Activated effector memory CD4-positive, alpha-beta T cell treated with Interleukin-2 at 50 U/mL for 16 hours (primary cell): ENCODE measurements at places on chromosomes 1 and 21.

GRCh38 chr1:50175719-50176639 is 67.3 kb downstream of the ELAVL4 start:
- no peak for DNase-seq

DNA sequence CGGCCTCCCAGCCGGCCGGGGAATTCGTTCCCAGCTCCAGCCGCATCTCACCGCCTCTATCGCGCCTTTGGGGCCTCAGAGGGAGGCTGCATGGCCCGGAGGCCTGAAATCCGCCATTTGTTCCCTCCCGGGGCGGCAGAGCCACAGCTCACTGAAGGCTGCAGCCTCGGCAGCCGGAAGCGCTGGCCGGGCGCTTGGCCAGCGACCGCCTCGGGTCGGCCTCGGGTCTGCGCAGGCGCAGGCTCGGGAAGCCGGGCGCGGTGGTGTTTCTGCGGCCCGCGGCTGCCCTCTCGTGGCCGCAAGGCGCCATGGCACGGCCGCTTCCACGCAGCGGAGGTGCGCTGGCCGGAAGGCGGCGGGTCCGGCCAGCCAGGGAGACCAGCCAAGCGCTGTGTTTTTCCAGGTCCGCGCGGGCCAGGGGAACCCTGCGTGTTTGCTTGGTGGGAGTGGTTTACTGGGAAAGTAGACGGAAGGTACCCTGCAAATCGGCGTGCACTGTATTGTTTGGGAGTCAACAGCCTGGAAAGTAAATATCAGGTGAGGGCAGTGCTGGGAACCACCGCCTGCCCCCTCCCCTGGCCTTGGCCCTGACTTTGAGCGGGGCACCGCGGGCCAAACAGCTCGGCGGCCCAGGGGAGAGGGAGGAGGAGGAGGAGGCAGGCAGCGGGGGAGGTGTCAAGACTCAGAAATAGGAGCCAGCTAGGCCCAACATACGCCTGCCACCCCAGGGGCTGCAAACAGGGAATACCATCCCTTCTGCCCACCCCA is 52.7 kb upstream of the CD34 start:
- DNase-seq: peak; percentile 75

GRCh38 chr1:21673277-21673780 is 4.2 kb upstream of the RAP1GAP start:
- no peak for DNase-seq

GRCh38 chr1:210402560-210402959 is 73.9 kb downstream of the HHAT start:
- no peak for DNase-seq

- no peak for DNase-seq
Observed at GRCh38 chr1:226722240-226722900, 16.7 kb downstream of the ITPKB start.

- no peak for DNase-seq
Observed at GRCh38 chr1:53896635-53897229, 2.7 kb downstream of the DIO1 start.

DNA sequence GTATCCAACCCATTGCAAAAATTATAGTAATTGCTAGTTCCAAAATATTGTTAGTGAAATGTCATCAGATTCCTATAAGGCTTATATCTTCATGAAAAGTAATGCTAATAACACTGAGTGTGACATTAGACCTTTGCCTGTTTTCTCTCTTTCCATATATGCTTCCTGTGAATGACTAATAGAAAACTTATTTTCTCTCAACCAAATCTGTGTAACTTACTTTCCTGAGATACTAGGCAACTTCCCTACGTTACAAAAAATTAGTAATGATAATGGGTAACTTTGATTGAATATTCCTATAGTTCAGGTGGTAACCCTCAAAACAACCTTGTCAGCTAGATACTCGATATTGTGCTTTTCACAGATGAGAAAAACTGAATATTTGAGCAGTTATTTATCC is 124.2 kb upstream of the HNRNPU start:
- DNase-seq: no peak

GRCh38 chr1:213083112-213083445 is 32.0 kb downstream of the RPS6KC1 start:
- no peak for DNase-seq

DNA sequence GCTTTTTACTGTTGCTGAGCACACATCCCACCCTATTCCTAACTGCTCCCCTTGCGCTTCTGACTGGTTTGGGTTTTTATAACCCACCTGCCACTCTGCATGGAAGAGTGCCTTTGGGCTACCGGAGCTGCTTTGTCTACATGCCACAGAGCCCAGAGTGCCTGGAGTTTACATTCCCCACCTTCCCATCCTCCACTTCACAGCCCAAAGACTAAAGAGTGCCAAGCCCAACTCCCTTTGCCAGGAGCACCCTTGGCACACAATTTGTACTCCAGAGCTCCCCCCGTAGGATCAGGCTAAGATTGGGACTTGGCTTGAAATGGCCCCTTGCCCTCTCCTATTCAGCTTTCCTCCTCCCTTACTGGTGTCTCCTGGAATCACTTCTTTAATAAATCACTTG is 63.3 kb downstream of the LHX9 start:
- DNase-seq: no peak

- DNase-seq: no peak
Observed at GRCh38 chr21:41054018-41054578, 113.9 kb upstream of the BACE2 start.

- DNase-seq: no peak
Observed at GRCh38 chr21:8993943-8994639, 1527.3 kb upstream of the TPTE start.

- no peak for DNase-seq
Observed at GRCh38 chr1:116954440-116954839, 44.7 kb downstream of the PTGFRN start.
